ENCODE measurements at places on chromosomes 16 and 17. TPM values are rescaled to one million over a fixed set of nuclear protein-coding genes. Genes with fewer than 3 reads are reported as not detected.

TBC1D3C gene
- total RNA-seq, result not detected

KRTAP2-3 gene
- not detected for total RNA-seq

MAPT gene
- 1.2 TPM for total RNA-seq

SLC4A1 gene
- total RNA-seq, result not detected

WFIKKN2 gene
- not detected for total RNA-seq

ITGB4 gene
- total RNA-seq, result 109 TPM

RGS11 gene
- 3.4 TPM for total RNA-seq

ADAP2 gene
- 3.5 TPM for total RNA-seq

EPX gene
- not detected for total RNA-seq

MFSD6L gene
- not detected for total RNA-seq

NSMCE1 gene
- total RNA-seq, result 59.6 TPM

PLK1 gene
- 153 TPM for total RNA-seq

Data from A549 treated with Mapracorat at 1 μM for 4 hours (cell line).